NCI-H345 (cell line): ENCODE measurements at places on chromosomes 13 and 19.

DNA sequence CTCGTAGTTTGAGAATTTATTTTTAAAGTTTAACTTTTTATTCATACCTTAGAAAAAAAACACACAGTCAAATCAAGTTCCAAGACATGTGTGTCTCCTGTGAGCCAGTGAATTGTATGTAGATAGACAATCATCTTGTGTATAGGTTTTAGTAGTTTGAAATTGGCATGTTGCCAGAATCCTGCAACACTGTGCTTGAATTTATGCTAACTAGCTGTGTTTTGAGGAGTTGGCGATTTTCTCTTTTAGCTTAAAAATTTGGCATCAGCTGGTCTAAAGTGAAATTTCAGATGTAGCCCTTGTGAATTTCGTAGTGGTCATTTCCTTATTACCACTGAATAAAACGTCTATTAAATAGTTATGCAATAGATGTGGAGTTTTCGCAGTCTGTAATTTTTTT, 213.2 kb downstream of the ATP8A2 start:
- DNase-seq = peak; percentile 15

DNA sequence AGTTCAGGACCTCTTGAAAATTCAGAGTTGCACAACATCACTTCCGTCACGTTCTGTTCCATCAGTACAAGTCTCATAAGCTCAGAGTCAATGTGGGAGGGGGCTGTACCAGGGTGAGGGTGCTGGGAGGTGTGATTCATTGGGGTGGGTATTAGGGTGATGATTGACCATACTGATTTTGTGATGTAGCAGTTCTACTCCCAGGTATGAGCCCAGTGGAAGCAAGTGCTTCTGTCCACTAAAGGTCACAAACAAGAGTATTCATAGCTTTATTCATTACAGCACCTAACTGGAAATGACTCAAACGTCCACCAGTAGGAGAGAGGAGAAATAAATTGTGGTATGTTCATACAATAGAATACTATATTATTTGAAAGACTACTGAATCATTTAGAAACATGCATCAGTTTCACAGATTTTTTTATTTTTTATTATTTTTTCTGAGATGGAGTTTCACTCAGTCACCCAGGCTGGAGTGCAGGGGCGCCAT, 12.1 kb upstream of the UPF3A start:
- no peak for DNase-seq

DNA sequence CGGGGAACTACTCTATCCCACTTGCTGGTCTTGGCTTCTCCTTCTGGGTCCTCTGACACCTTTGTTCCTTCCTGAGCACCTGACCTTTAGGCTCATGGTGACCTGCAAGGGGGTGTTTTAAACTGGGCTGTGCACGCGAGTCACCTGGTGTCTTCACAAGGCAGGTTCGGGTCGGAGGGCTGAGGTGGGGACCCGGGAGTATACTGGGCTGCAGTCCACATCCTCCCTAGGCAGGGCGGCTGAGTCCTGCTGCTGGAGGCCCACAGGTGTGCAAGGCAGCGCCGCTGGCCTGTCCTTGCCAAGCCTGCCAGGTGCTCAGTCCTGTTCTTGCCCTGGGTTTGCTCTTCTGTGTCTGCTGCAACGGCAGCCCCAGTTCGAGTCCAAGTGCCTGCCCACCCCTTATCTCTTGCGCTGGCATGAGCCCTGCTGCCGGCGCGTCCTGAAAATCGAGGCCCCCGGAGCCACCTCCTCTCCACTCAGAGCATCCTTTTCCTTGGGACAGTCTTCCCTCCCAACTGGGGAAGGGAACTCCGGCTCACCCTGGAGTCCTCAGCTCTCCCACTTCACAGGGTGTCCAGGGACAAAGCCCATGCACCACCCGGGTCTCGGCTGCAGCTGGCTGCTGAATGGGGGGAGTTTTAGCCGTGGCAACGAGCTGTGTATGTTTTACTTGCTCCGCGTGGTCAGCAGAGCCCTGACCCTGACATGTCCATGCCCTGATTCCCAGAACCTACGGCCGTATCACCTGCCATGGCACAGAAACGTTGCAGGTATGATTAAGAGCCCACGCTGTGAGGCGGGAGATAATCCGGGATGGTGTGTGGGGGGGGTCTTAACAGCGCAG, 193.5 kb downstream of the TEX29 start:
- DNase-seq = no peak

DNA sequence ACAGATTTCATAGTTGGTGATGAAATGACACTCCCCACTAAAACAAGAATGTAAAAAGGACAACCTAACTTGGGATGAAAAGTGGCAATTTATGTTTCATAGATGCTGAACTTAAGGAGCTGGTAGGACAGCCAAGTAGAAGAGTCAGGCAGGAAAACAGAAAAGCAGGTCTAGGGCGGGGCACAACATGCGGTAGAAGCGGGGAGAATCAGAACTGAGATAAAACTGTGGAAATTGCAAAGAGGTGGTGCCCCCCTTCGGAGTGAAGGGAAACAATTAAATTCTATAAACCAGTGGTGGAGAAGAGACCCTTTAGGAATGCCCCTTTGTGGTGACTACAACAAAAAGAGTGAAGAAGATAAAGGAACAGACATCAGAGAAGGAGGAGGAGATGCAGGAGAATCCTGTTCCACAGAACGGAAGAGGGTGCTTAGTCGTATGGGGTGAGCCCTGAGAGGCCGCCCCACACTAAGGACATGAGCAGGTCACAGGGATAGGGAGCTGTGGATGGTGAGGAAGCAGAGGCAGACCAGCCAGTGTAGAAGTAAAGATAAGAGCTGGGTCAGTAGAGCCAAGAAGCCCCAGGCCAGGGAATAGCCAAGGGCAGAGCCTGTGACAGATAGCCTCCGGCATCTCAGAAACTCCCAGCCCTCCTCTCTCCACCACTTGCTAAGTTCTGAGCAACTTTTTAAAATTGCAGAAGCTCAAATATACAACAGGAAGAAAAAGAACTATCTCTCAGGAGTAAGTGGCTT, 100.3 kb upstream of the DOCK9 start:
- DNase-seq = no peak

DNA sequence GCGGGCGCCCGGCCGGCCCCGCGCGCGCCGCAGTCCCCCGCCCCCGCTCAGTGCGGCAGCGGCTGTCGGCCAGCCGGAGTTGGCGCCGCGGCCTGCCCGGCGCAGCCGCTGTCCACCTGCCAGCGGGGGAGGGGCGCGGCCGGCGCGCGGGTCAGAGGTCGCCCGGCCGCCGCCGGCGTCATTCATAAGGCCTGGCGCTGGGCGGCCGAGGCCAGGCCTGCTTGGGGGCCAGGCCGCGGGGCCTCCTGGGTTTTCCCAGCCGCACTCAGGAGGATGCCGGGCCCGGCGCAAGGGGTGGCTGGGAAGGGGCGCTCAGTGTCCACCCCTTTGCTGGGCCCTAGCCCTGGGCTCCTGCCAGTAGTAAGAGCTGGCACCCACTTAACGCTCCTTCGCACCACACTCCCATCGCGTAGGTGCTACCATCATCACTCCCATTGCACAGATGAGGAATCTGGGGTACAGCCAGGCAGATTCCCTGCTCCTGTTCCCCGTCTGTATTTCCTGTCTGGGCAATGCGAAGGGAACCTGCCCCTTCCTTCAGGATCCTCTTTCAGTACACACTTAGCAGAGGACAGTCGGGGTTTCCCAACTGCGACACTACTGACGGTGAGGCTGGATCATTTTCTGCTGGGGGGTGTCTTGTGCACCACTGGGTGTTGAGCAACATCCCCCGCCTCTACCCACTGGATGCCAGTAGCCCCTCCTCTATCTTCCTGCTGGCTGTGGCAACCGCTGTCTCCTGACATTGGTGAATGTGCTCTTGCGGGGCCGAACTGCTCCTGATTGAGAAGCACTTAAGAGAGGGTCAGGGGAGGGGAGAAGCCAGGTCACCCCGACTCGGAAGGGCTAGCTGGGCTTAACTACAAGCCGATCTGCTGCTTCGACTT, 846 bp upstream of the PRKACA start:
- peak; percentile 42 for DNase-seq
